ENCODE measurements at places on chromosomes 5 and 9.

DNA sequence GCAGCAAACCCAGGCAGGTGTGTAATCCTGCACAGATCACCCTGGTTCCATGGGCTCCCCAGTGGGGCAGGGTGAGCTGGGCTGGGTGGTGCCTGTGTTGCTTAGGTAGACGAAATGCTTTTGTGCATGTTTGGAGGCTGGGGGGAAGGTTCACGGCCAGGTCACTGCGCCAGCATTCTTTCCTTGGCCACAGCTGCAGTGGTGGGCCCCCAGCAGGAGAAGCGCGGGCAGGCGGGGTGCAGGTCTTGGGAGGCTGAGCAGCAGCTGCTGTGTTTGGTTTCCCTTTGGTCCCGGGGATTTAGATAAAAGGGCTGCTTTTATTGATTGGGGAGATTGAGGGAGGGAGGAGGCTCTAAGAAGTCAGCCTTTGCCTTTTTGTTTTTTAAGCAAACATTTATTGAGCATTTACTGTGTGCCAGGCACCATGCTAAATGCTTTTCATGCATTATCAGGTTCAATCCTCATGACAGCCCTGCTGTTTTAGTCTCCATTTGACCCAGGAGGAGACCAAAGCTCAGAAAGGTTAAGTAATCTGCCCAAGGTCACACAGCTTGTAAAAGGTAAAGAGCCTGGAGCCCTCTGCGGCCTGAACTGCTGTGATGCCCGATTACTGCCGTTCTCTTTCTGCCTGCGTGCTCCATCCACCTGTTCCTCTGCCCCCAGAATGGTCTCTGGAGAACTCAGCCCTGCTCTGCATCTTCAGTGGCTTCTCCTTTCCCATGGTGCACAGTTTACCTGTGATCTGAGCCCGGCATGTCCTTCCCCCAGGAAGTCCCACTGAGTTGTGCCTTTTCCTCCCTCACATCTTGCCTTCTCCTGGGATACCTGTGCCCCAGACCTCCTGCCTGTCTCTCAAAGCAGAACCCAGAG is 94.4 kb downstream of the MACROH2A1 start:
- DNase-seq, result no peak

DNA sequence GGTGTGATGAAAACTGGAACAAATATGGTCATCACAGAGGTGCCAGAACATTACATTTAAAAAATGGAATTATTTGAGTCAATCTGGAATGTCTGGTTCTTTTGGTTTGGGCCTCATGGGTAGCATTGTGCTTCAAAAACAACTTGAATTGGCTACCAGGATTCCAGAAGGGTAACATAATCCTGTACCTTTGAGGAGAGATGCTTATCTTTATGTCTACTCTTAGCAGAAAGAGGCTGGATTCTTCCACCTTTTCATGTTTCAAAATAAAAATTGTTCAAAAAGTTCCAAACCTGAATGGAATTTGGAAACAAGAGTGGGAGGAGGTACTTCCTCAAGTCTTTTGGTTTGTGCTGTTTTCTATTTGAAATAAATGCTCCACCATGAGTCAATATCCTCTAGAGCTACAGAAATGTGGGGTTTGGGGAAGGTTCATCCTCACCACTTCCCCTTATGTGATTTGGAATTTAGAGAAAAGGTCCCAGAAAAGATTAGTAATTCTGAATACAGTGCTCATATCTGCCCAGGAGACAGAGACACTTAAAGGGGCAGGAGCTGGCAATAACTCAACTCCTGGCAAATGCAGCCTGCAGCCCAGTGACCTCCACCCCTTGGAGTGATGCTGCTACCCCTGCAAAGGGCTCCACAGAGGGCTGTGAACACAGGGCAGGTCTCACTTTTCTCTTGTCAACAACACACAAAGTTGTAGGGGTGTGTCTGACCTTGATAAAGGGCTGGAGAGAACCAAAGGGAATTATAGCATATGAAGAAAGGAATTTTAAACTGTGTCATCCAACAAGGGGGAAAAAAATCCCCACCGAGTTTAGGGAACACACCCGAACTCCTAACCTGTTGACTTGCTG is 272.8 kb downstream of the CWC27 start:
- no peak for DNase-seq

DNA sequence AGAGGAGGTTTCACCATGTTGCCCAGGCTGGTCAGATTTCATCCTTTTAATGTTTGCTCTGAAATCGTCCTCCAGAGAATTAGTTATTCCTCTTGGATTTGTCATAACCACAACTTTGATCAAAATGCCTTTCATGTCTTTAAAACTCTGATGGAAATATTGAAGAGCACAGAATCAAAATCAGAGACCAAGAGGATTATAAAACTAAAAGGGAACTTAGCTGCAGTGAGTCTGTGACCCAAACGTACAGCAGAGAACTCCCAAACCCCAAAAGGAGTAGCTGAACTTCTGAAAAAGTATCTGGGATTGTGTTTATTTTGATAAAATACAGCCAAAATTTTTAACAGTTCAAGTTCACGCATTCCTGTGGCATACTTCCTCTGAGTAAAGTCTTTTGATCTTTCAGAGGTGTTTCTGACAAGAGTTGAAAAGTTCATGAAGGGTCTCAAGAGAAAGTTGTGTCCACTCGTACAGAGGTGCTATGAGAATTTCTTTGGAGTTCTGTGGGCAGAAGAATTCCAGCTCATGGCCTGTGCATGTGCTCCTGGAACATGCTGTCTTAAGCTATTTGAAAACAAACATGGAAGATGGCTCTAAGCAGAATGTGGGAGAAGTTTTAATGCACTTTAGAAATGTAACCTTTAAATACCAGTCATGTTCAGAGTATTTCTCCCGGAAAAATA is 124.0 kb downstream of the ESM1 start:
- no peak for DNase-seq

- DNase-seq, result no peak
These were observed 286.3 kb upstream of the VLDLR start for GRCh38 chr9:2335260-2335659.

- no peak for DNase-seq
These were observed 34.6 kb upstream of the IL17B start for GRCh38 chr5:149413477-149414210.

- no peak for DNase-seq
These were observed 144.4 kb upstream of the IRX2 start for GRCh38 chr5:2895876-2896275.

DNA sequence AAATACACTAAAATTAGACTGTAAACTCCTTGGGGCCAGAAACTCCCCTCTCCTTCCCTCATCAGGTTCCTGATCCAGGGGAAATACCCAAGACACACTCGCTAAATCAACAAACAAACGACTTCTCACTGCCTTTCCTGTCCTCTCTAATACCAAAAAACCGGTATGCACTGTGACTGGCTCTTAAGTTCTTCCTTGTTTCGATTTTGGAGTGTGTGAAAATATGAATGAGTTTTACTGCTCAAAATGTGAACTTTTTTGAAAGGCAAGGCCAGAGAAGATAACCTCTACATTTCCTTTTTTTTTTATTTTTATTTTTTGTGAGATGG is 81.1 kb upstream of the EPB41L4B start:
- DNase-seq, result no peak

All from stimulated activated CD4-positive, alpha-beta T cell treated with anti-CD3 and anti-CD28 coated beads, Interleukin-4, amount 100 ng/mL, for 4 hours (primary cell).